Stimulated activated CD8-positive, alpha-beta memory T cell treated with anti-CD3 and anti-CD28 coated beads, Interleukin-15, amount 100 ng/mL, for 48 hours (primary cell): ENCODE measurements at places on chromosomes 16 and 17.

- no peak for DNase-seq
Measured at GRCh38 chr16:48946686-48947370, 334.8 kb downstream of the CBLN1 start.

- DNase-seq: peak; percentile 79
Measured at GRCh38 chr17:56977673-56978395, at the start of gene SCPEP1. Gene SCPEP1, plus strand, starts transcription at chr17:56978131. Its CDS starts 29 bp downstream, at chr17:56978160.

DNA sequence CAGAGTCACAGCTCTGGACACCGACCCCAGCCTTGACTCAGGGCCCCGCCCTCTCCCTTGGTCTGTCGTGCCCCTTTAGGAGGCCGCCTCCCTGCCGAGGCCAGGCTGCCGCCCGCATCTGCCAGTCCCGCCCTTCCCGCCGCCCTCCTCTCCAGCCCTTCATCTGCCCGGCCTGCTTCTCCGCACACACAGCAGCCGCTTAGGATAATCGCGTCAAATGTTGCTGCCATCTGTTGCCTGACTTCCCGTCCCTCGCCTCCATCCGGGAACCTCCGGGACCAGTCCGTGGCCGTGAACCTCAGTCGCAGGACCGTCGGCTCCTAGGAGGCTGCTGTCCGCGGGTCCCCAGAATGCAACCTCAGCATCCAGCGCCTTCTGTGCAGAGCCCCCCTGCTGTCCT is 11.9 kb downstream of the GSE1 start:
- DNase-seq: no peak

DNA sequence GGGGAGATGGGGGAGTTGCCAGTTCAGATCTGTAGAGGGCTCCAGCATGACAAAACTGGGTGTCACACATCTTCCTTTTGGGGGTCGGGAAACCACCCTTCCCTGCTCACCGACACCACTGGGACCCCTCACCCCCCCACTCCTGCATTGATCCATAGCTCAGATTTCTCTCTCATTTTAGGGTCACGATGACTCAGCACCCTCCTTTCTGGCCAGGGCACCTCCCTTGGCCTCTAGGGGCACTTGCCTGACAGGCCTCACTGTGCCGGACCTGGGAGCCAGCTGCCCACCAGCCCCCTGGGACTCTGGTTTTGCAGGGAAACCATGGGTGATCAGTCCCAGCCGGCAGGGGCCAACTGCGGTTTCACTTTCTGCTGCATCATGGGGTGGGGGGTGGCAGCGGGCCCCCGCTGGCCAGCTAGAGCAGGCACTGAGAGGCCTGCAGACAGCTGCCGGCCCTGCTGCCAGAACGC is 239.4 kb downstream of the MRTFB start:
- no peak for DNase-seq

DNA sequence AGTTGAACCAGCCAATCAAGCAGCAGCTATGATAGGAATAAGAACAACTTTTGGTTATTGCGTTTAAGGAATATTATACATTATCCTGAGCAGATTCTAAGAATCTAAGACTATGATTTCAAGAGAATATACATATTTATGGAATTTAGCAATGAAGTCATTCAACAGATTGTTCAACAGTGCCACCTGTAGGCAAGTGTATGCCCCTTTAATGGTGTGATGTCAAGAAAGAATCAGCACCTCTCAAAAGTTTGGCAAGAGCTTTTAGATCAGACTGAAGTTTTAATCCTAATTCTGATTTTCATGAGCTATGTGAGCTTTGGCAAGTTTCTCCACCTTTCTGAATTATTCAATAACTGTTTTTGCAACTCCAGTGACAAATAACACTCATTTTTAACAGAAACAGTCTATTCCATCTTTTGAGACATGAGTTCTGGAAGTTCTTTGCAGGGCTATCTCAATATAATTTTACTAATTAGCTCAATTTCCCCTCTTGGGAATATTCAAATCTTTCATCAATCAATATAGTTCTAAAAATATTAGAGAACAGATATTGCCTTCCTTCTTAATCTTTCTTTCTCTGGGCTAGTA is 474.3 kb upstream of the TOM1L1 start:
- DNase-seq: no peak

DNA sequence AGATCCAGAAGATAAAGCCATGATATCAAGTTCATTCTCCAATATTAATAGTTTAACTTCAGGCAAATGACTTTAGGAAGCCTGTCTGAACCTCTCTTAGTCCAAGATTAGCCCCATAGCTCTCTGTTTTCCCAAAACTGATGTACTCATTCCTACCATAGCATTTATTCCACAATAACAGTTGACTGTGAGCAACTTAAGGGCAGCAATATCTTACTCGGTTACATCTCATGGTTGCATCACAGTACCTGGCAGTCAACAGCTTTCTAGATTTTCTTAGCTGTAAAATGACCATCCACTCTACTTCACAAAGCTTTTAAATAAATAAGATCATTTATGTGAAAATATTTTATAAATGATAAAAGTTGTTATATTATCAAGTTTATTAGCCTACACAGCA is 58.2 kb upstream of the STAC2 start:
- no peak for DNase-seq

DNA sequence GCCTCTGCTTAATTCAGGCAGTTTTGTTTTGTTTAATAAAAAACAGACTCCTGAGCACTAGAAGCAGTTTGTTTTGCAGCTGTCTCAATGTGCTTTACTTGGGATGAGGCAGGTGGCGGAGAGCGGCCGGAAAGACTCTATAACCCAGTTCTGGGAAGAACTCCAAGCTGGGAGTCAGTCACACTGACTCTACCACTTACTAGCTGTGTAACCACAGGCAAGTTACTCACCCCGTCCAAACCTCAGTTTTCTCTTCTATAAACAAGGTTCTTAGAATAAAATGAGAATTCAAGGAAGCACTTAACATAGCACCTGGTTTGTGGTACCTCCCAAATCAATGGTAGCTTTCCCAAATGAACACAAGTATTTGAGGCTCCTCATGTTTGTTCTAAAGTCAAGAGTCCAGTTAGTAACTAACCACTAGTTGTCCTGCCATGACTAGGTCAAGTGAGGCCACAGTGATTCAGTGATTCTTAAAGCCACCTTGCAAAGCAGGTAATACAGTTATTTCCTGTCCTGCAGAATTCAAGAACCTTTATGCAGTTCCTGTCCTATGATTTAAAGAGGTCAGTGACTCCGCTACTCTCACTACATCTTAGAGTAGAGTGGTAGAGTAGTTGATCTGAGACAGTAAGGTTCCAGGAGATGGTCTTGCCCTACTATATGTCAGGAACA is 2.7 kb downstream of the TXNDC17 start:
- no peak for DNase-seq

GRCh38 chr17:1143573-1143972 is 36.2 kb downstream of the ABR start:
- no peak for DNase-seq

- no peak for DNase-seq
Measured at GRCh38 chr17:43892647-43892952, 14.7 kb downstream of the MPP2 start.

DNA sequence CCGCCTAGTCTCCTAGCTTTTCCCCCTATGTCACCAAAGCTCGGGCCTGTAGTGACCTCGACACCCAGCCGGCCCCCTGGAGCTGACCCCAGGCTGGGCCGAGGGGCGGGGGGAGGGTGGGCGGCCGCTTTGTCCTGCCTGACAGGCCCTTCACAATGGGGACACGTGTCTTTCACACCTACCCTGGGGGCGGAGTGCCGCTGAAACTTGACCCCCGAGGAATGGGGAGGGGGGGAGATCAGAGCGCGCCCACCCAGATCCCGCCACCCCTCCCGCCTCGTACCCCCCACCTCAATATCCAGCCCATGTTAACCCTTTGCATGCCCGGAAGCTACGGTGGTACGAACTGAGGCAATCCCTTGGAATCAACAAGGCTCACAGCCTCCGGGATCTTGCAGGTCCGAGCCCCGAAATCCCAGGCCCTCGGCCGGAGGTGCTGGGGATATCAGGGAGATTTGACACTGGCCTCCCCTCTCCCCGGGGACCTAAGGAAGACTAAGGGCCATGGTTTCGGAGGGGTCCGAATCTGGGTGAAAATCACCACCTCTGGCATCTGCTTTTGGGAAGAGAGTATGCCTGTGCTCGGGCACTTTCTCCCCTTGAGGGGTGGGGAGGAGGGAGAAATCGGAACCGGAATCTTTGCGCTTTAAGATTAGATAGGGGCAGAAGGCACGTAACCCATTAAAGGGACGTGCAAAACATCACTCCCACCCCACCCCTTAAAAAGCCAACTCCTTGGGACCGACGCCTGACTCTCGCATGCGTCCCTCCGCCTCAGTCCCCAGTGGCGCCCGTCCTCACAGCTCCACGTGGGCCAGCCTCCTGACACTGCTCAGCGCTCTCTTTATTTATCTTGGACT is 2.6 kb downstream of the NOG start:
- no peak for DNase-seq

DNA sequence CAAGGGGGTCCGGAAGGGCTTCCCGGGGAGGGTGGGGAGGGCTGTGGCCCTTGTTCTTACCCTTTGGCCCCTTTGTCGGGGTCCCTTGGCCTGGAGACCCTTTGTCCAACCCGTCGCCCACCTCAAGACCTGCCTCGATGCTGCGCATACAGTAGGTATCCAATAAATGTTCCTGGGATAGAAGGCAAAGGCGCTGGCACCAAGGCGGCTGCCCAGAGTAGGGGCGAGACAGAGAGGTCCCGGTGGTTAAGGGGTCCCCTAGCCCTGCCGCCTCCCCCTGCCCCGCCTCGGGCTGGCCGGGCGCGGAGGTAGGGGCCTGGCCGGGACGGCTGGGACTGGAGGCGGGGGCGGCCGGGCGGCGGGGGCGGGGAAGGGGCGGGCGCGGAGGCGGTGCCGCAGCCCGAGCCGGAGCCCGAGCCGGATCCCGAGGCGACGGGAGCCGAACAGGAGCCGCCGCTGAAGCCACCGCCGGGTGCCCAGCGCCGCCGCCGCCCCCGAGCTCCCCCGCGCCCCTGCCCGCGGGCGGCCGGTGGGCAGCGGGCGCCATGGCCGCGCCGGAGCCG is at the start of gene NHERF2:
NHERF2 (plus strand) TSS at position 442 of the 563 bp plus-strand sequence; CDS start at position 546, 104 bp downstream.
- no peak for DNase-seq

DNA sequence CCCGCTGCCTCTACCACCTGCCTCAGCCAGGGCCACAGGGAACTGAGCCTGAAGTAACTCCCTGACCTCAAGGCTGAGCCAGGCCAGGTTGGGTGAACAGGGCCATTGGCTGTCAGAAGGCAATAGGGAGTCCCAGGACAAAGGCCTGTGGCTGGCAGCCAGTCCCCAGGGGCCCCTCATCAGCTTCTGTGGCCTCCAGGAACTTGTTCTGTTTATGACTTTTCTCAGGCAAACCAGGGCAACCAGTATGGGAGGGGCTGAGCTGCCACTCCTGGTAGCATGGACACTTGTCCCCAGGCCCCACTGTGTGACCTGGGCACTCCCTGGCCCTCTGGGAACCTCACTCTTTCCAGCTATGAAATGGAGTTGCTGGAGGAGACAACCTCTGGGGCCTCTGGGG is 40.1 kb downstream of the CPNE2 start:
- DNase-seq: no peak

DNA sequence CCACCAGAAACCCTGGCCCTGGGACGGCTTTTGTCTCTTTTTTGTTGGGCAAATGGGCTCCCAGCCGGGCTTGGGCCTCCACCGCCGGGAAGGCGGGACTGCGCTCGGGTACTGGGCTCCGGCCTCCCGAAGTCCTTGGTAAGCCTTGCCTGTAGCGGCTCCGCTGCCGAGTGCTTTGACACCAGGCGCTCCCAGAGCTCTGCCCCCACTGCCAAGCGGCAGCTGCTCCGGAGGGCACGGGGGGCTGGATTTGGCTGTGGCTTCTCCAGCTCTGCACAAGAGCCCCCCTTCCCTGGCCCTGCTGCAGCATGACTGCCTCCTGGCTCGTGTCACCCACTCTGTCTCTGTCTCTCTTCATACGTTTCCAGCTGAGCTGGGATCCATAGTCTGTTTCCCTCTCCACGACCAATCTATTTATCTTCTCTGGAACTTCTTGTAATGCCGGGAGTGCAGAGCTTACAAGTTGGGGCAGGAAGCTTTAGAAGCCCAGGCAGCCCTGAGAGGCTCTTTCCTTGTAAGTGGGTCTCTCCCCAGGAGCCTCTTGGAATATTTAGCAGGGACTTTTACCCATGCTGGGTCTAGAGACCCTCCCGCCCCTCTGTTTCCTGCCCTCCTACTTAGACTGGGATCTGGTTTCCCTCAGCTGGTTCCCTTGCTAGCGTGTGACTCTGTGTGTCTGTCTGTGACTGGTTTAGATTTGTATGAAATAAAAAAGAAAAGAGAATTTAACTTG is 246.9 kb upstream of the GSE1 start:
- DNase-seq: no peak

GRCh38 chr16:56234737-56235136 is 43.4 kb downstream of the GNAO1 start:
- no peak for DNase-seq

DNA sequence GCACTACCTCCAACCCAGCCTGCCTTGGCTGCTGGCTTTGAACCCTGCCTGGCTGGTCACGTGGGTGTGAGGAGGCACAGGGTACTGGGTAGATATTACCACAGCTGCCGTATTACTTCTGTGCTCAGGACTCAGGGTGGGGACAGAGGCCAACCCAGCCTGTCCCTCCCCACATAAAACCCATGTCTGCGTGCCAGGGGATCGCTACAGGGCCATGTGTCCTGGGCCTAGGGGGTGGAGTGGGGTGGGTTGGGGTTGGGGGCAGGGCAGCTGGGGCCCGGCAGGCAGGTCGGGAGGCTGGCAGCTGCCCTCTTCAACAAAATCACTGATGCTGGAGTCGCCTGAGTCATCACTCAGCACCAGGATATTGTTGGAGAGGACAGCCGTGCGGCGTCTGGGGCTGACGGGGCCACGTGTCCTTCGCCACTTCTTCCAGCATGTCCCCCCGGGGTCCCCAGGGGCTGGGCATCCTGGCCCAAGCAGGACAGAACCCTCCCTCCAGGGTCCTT is 39.7 kb upstream of the PVALEF start:
- no peak for DNase-seq

GRCh38 chr16:51048544-51048943 is 102.5 kb downstream of the SALL1 start:
- no peak for DNase-seq

GRCh38 chr16:8583732-8584131 is 6.6 kb downstream of the TMEM114 start:
- DNase-seq: no peak

GRCh38 chr16:75043175-75043895 is 44.5 kb downstream of the ZNRF1 start:
- DNase-seq: no peak

GRCh38 chr16:10849736-10850477 is 27.1 kb upstream of the CIITA start:
- no peak for DNase-seq
